CD4-positive, alpha-beta T cell treated with Interleukin-12 subunit alpha and Interleukin-12 subunit beta, for 1 hour (primary cell): ENCODE measurements at places on chromosomes 1 and 21.
A peak's percentile ranks its signal among the peaks of the same experiment; 100 is the strongest.

- DNase-seq: no peak
These were observed 24.4 kb downstream of the MCOLN2 start for GRCh38 chr1:84972377-84972987.

GRCh38 chr1:163263818-163264655 lies 57.7 kb upstream of the NUF2 start:
- DNase-seq: no peak

DNA sequence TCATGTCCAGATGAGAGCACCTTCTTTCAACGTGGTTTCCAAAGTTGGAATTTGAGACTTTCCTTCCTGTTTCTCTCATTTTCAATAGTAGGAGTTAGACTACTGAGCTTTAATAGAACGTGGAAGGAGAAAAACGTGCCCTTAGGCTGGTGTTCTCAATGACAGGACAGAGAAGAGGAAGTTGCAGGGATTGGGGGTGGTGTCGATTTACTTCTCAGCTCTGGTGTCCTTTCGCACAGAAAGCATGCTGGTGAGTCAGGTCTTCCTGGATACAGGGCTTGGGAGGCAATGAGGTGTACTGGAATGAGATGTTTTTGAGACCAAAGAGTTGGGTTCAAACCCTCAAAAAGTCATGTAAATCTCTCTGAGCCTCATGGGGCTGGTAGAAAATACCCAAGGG lies 67.1 kb downstream of the HIVEP3 start:
- DNase-seq: no peak

DNA sequence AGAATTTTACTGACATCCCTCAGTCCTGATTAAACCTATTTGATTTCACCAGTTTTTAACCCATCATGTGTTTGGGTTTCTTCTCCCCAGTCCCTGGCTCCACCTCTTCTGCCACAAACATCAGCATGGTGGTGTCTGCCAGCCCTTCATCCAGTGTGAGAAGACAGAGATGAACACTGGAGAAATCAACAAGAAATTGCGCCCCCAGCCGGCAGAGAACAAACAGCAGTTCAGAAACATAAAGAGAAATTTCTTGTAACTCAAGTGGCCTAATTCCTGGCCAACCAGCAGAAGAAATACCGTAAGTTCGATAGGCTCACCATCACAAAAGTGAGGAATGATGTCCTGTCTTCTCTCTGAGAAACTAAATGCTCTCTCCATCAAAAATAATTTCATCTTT lies 18.3 kb downstream of the S100A11 start:
- no peak for DNase-seq

GRCh38 chr1:19232524-19232846 lies 18.8 kb downstream of the EMC1 start:
- DNase-seq: no peak

- DNase-seq: peak; percentile 40
These were observed 89.8 kb downstream of the OLFML2B start for GRCh38 chr1:161933592-161934588.

- DNase-seq: peak; percentile 24
These were observed 543 bp upstream of the EPHB2 start for GRCh38 chr1:22709891-22710700.

- DNase-seq: no peak
These were observed 340.1 kb upstream of the ESRRG start for GRCh38 chr1:217063172-217063908.

DNA sequence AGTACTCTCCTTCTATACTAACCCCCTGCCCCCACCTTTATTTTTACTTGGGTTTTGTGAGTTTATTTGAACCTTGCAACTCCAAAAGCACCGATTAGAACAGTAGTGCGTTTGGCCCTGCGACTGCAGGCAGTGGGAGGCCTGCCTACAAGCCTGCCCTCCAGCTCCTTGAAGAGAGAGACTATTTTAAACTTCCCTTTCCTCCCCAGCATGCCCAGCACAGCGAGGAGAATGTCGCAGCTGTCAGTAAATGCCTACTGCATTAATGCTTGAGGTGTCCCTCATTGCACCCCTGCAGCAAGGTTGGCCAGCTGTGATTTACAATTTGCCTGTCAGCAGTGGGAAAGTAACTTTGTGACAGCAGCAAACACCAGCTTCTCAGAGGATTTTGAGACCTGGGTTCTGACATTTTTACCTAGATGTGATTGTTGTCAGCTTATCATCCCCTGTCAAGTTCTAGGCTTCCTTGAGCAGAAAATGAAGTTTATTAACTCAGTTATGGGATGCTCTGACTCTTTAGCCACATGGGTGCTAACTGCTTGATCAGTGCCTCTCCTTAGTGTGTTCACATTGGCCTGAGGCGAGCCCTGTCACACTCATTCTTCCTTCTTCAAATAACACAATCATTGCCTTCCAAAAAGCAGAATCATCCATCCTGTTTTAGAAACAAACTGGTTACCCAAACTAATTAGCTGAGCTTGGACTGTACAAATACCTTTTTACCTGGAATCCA lies 170.6 kb downstream of the PDE4B start:
- no peak for DNase-seq

- DNase-seq: no peak
These were observed 5.8 kb downstream of the SHISA4 start for GRCh38 chr1:201894343-201895119.

DNA sequence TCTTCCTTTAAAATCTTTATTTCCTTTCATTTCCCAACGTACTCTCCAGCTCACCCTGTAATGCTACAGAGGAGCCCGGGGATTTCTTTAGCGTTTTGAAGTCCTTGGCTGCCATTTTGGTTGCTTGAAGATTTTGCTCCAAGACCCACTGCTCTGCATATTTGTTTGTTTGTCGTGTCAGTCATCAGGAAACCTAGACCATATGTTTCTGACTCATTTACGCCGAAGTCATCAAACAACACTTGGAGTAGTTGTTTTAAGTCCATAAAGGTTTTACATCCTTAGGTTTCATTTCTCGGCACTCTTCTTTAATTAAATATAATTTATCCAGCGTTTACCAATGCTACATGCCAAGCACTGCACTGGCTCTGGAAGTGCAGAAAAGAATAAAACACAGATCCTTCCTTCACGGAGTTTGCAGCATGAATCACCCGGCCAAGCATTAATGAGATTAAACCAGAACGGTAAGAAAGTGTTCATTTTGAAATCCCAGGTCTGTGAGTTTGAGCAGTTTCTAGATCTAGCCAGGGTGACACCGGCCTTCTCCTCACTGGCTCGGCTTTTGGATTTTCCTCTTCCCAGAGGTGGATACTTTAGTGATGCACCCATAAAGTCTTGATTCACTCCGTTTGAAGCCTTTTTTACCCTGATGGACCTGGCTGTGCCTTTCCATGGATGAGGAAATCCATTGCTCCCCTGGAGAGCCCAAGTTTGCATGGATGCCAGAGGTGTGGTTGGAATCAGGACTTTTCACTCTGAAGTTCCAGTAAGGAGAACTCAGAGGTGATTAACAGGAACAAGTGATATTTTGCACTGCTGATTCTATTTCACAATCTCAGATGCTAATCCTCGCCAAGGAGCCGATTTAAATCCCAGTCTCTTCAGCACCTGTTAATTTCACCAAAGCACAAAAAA lies 109.3 kb downstream of the KAZN start:
- DNase-seq: no peak

DNA sequence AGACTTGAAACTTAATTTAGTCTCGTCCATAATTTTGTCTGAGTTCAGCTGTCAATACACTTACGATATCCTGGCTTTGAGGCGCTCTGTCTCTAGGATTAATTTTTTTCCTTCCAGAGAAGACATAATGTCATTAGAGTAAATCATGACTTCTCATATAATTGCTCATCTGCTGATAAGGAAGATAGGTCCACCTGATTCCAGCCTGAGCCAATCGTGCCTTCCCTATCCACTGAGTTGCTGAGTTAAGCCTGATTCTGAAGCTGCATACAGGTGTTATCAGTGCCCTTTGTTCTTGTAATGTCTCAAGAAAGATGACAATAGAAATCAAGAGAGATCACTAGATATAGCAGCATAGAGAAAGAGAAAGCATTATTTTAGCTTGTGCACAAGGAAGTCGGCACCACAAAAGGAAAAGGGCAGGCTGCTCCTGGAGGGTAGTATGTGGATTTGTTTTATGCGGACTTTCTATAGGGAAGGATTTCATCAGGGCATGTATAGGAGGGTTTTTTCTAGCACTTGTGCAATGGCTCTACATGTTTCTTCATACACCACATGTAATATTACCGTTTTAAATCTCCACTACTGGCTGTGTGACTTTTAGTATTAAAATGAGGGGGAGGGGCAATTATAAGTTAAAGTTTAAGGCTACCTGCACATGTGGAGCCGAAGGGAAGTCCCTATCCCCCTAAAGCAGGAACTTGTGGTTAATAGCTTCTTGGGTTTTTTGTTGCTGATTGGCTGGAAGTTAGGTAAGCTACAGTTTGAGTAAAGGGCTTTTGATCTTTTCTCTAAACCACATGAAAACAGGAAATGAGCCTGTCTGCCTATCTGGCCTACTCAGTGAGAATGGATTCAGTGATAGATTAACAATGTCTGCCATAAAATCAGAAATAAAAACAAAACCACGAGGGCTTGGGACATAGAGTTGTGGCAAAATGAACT lies 133.4 kb downstream of the PLPPR5 start:
- peak; percentile 89 for DNase-seq
